H9 (cell line): ENCODE measurements at places on chromosomes 11 and 22.
A peak's percentile ranks its signal among the peaks of the same experiment; 100 is the strongest.

DNA sequence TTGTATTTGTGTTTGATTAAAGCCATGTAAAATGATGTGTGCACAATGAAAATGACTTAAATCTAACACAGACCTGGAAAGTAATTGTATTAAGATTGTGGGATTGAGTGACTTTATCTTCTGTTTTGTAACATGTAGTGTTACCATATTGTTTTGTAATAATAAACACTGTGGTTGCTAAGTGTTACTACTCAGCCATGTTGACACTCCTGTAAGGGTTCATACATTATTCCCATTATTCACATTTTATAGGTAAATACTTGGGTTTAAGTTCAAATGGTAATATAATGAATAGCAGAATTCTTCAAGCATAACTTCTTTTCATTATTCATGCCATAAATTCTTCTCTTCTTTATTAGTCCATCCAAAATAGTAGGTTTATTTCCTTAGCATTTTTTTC, 69.0 kb downstream of the ZC3H12C start:
- no peak for DNase-seq

DNA sequence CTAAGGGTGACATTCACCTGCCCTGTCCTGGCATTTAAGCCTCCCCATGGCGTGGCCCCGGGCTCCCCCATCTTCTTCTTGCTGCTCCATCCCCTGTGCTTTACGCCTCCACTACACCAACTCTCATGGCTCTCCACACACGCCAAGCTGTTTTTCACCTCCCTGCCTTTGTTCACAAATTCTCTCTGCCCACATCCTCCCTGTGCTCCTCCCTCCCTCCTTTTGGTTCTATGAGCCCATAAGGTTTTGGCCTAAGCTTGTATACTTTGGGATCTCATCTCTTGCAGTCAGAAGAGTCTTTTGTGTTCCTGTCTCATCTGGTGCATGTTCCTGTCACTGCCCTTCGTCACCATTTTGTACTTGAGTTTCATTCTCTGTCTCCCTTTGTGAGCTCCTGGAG, 4.6 kb upstream of the DNAL4 start:
- no peak for DNase-seq

DNA sequence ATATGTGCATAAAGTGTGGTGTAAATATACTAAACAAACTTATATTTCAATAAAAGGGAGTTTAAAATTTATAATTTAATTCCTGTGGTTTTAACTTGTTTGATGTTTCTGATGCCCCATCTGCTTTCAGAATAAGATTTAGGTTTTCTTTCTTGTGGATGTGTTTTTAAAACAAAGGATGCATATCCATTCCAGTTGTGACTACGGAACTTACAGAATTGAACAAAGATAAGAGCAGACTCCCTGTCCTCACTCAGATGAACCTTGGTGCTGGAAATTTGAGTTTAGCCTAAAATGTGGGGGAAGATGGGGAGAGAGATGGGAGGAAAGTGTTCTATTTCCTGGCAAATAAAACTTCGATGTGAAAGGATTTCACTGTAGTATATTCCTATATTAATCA, 2.5 kb downstream of the FJX1 start:
- DNase-seq: no peak

- no peak for DNase-seq
Measured at GRCh38 chr11:47940904-47941649, 39.3 kb upstream of the PTPRJ start.

- no peak for DNase-seq
Measured at GRCh38 chr22:26238596-26238995, 69.3 kb downstream of the SEZ6L start.

DNA sequence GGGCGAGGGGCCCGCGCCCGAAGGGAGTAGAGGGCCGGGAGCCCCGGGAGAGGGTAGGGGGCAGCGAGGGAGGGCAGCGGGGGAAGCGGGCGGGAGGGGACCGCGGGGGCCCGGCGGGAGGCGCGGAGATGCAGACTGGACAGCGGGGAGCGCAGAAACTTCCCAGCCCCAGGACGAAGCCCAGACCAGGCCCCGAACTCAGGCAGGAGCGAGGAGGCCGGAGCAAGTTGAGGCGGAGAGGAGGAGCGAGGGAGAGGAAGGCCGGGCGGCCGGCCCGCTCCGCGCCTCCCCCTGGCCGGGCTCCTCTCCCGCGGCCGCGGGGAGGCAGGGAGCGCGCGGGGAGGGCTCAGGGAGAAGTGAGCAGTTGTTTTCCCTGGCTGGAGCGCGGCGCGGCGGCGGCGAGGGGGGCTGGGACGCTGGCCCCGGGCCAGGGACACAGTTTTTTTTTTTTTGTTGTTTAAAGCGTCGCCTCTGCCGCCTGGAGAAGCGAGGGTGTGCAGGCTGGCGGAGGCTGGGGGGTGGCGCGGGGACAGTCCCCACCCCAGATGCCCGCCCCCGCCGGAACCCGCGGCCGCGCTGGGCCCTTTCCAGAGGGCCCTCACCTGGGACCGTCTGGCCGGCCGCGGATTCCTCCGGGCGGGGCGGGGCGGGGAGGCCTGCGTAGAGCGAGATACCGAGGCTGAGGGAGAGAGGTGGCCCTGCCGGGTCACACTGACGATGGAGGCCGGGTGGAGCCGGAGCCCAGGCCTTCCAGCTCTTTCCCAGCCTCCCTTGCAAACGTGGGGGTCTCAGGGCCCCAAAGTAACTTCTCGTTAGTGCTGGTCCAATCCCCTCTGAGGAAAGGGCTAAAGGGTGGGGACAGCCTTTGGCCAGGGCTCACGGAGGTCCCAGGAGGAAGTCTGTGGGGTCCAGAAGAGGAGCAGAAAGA, at the start of gene LTBP3:
LTBP3 (minus strand) TSS at position 358 of the 928 bp plus-strand sequence. CDS start 400 bp downstream, outside the sequence.
- DNase-seq: peak; percentile 71

DNA sequence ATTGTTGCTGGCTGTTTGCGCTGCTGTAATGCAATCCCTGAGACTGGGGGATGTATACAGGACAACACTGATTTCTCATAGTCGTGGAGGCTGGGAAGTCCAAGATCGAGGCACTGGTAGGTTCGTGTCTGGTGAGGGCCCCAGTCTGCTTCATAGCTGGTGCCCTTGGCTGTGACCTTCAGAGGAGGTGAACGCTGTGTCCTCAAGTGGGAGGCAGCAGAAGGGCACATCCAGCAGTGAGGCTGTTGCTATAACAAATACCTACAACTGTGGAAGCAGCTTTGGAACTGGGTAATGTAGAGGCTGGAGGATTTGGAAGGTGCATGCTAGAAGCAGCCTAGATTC, 21.3 kb downstream of the KRTAP5-5 start:
- DNase-seq: no peak

GRCh38 chr11:126345759-126346585, 9.5 kb upstream of the ST3GAL4 start:
- no peak for DNase-seq

DNA sequence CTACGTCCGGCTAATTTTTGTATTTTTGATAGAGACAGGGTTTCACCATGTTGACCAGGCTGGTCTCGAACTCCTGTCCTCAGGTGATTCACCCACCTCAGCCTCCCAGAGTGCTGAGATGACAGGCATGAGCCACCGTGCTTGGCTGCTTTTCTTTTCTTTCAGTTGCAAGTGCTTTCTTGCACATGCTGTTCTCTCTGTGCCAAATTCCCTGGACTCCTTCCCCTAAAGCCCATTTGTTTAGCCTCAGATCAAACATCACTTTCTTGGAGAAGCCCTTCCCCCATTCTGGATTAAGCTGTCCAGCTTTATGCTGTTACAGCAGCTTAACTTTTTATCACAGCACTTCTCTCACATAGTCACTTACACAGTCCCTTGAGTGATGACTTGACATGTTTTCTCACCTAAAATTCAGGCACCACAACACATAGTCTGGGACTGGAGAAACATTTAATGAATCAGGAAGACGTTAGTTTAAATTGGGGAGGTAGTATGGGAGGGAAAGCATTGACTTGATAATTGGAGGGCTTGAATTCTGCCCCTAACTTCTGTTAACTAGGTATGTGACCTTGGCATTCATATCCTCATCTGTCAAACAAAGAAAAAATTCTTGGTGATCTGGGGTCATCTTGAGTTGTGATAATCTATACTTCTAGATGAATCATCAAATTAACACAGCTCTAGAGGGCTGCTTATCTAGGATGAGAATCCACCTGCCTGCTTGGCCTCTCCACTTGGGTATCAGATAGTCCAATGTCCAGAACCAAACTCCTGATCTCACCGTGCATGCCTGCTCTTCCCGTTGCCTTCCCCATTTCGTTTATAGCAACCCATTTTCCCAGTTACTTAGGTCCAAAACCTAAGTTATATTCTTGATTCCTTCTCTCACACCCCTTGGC, 18.4 kb downstream of the ACO2 start:
- DNase-seq: no peak

DNA sequence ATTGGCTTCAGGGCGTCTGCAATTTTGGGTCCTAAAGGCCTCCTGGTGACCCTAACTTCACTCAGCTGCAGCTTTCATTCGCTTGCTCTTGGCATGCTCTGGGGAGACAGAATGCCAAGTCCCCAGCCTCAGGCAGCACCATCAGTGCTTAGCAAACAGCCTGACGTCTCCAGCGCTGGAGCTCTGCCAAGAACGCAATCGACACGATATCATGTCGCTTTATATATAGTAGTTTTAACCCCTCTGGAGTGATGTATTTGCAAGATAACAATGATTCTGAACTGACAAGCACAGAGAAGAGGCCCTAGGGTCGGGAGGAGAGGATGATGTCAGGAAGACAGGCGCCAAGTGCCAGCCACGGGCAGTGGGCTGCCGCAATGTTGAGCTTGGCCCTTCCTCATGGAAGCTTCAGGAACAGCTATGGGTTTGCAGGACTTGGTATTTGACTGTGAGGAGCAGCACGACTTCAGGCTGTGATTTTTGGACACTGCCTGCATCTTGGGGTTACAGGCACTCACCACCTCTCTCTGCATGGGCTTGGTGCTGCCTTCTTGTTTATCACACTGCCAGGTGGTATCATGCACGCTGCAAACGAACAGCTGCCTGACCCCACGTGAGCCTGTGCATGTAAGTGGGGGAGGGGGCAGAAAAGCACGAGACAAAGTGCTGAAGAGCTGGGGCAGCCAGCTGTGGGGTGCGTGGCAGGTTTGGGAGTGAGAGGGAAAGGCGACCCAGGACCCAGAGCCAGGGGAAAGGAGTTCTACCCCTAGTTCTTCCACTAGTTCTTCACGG, 26.1 kb downstream of the B3GAT1 start:
- no peak for DNase-seq
